ENCODE measurements at places on chromosomes 11 and 22. TPM values are rescaled to one million over a fixed set of nuclear protein-coding genes. Genes with fewer than 3 reads are reported as not detected.

DNA sequence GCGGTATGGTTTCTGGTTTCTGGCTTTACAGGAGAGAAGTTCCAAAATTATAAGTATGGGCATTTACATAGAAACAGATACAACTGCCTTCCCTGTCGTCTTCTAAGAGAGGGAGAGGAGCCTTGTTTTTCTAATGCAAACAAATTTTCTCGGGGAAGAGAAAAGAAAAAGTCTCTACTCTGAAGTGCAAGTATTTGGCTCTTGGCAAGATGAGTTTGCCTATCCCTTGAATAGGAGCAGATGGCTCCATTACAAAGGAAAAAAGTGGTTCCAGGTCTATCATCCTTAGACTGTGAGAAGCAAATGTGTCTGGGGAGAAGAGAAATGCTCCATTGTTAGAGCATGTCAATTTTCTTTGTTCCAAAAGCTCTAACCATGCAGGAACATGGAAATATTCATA lies 455.6 kb downstream of the BUD13 start:
- DNase-seq, result no peak

The SULT4A1 gene
- 16.5 TPM for total RNA-seq

The TFIP11 gene
- 38.6 TPM for total RNA-seq

DNA sequence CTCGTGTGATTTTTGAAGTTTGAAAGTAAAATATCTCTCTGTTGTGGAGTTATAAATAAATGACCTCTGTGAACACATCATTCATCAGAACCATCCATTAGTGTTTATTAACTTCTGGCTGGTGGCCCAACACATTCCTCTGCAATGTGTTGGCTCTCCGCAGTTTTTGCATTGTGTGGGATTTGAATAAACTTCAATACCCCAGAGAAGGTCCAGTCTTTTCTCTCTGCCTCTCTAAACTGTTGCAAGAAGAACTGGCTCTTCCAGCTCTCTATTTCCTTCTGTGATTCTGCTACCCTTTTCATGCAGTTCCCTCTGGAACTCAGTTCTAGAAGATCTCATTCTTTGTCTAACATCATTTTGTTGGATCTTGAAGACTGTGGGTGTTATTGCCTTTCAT lies 125.0 kb upstream of the ARHGAP42 start:
- no peak for DNase-seq

GRCh38 chr11:17543041-17543440 lies 1.2 kb downstream of the USH1C start:
- DNase-seq, result no peak

The ZPR1 gene
- 33.4 TPM for total RNA-seq

DNA sequence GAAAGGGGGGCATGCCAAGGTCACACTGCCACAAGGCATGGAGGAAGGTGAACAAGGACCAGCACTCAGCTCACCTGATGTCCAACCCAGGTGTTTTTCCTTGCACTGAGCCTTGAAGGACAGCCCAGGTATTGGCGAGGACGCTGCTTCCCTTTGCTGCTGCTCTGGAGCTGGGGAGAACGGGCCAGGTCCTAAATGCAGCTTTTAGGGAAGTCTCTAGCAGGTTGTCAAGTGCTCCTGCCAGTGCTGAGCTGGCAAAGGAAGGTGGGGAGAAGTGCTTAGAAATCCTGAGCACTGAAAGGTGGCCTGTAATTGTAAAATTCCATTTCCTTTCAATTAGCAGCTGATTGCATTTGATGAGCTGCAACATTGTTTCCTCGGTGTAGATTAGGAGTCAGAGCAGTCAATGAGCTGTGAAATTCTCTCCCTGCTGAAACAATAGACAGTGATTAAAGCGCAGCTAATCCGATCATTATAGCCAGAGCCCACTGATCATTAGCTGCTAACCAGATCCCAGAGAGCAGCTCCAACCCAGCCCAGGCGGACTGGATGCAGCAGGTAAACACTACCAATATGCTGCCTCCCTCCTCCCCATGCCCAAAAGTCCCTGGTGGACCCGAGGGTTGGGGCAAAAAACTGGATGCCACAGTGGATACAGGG lies 507.6 kb downstream of the INSC start:
- no peak for DNase-seq

The LIF gene
- 0.23 TPM for total RNA-seq

The TMEM126A gene
- total RNA-seq, result 17.8 TPM

The B3GAT3 gene
- 32.8 TPM for total RNA-seq

GRCh38 chr22:48486134-48486532 lies 1341.5 kb downstream of the BRD1 start:
- no peak for DNase-seq

The ARHGAP42 gene
- 19.1 TPM for total RNA-seq

DNA sequence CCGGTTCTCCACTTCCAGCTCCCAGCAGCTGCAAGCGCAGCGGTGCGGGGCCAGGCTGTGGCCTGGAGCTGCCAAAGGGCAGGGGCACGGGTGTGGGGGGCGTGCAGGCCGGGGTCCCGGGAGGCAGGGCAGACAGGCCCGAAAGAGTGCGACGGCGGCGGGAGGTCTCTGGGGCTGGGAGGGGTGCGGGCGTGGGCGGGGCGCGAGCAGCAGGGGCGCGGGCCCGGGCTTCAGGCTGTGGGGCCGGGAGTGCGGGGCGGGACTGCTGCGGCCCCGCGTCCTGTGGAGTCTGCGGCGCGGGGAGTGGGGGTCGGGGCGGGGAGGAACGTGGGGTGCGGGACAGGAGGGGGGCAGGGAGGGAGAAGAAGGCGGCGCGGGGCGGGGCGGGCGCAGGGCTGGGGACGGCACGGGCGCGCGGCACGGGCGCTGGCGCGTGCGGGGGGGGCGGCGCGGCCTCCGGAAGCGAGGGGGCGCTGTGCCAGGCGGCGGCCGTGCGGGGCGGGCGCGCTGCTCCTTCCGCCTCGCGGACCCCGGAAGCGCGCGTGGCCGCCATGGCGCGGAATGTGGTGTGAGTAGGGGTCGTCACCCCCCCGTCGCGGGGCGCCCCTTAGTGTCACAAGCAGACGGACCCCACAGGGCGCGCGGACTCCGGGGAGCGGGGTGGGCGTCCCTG lies at the start of gene MRPL23:
MRPL23 (plus strand) TSS at position 521 of the 673 bp plus-strand sequence; CDS start at position 552, 31 bp downstream.
- DNase-seq, result no peak

The SCGB1D2 gene
- total RNA-seq, result not detected

DNA sequence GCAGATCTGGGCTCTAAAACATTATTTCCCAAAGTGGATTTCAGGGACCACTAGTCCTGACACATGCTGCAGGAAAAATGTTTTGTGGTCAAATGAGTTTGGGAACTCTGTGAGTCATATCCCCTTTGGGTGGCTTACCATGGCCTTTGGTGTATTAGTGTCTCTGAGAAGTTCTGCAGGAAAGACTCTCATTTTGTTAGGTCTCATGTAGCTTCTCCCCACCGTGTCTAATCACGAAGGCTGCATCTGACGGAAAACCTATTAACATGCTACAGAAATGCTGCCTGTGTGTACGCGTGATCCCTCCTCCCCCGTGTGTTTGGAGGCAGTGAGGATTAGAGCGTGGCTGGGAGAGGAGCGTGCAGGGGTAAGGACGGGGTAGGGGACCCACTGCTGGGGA lies 191.7 kb downstream of the ST3GAL4 start:
- no peak for DNase-seq

DNA sequence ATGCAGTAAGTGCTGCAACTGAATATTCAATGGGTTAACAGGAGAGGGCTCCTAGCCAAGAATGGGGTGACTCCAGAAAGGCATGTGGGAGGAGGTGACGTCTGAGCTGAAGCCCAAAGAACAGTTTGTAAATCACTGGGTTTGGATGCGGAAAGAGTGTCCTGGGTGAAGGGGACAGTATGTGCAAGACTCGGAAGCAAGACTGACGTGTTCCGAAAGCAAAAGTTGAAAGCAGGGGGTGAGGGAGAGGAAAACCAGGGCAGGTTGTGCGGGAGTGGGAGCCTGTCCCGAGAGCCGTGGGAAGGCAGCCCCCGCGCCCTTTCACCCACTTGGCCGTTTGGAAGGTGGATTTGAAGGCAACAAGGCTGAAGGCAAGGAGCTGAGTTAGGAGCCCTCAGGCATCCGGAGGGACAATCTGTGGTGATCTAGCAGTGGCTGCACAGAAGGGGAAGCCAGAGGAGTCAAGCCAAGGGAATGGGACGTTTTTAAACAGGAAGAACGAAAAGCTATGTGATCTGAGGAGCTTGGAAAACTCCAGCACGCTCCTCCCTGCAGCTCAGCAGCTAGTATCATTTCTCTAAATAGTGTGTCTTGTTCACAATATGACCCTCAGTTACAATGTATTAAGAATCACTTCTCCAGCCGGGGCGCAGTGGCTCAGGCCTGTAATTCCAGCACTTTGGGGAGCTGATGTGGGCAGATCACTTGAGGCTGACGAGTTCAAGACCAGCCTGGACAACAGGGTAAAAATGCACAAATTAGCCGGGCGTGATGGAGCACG lies 7.7 kb downstream of the SLC25A18 start:
- DNase-seq, result no peak

GRCh38 chr11:123562829-123563228 lies 91.6 kb downstream of the SCN3B start:
- DNase-seq, result no peak

GRCh38 chr11:48043991-48044512 lies 63.7 kb downstream of the PTPRJ start:
- no peak for DNase-seq

The NEFH gene
- 18.2 TPM for total RNA-seq

GRCh38 chr11:79274636-79275331 lies 166.0 kb downstream of the TENM4 start:
- DNase-seq, result no peak

The RIMBP3B gene
- total RNA-seq, result 0.51 TPM

The ADAMTS15 gene
- 4.9 TPM for total RNA-seq

DNA sequence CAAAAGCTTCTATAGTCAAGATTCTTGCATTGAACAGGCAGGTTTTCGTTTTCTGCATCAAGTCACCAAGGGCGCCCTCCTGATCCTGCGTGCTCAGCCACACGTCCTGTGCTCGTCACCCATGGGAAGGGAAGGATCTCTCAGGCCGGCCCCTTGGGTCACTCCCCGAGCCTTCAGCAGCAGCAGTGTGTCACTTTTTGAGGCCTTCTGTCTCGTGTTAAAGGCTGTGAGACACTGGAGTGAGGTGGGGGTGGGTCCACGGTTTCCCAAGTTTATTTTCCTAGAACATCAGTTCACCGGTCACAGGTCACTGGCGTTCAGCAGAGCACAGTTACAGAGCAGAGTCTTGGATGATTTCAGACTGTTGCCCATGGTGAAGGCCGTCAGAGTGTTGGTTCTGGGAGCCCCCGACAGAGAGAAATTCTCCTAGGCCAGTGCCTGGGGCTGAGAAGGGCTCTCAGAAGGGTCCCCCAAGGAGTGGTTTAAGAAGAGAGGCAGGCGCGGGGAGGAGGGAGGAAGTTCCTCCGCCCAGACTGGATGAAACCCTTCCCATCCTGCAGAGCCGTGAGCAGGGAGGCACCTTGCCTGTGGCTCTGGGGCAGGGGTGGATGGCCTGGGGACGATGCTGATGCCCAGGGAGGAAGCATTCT lies 13.5 kb upstream of the ADORA2A start:
- no peak for DNase-seq

DNA sequence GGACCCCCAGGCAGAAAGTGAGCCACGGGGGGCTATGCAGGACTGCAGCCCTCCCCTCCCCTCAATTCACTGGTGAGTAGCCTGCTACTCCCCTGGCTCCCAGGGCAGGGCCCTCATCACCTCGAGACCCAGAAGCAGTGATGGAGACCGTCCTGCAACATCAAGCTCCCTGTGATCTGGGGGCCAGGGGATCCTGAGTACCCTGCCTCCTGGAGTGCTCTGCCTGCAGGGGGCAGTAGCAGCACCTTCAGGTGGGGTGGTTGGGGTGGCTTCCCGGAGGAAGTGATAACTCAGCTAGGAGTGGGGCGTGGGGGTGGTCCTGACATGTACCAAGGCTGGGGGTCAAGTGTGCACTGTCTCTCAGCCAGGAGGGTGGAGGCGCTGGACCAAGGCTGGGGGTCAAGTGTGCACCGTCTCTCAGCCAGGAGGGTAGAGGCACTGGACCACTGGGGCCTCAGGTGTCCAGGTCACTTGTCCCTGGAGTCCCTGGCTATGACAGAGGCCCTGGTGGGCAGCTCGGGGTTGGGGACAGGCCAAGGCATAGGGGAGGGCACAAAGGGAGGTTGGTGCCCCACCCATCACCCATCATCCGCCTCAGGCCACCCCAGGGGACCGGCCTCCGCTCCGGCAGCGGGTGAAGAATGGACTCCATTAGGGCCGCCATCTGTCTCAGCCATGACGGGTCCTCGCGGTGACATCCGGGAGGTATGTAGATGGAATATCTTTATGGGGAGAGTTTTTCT lies 9.4 kb downstream of the RTN4R start:
- DNase-seq, result peak; percentile 36

The MRGPRE gene
- not detected for total RNA-seq

- DNase-seq, result no peak
These were observed 734 bp downstream of the C11orf58 start for GRCh38 chr11:16738947-16739815.

The MAJIN gene
- not detected for total RNA-seq

DNA sequence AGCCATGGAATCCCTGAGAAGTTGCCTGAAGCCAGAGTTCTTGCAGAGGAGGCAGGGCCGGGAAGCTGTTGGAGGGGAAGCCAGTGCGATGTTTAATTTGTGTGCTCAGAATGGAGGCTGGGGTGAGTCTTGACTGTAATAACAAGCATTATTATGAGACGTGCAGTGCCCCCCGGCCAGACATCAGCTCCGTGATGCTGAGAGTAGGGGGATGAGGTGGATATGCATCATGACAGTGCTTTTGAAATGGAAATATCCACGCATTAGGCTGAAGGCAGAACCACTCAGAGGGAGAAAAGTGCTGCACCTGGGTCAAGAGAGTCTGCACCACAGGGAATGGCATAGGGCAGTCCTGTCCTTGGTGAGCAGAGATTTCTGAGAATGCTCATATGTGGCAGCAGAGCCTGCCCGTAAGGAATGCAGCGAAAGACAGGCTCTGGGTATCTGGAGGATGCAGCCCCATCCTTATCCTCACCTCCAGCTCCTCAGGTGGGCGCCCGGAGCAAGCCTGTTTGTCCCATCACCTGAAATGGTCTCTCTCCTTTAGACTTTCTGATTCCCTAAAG lies 37.6 kb upstream of the SEZ6L start:
- no peak for DNase-seq

GRCh38 chr11:71120471-71120896 lies 131.9 kb downstream of the SHANK2 start:
- DNase-seq, result peak; percentile 54

DNA sequence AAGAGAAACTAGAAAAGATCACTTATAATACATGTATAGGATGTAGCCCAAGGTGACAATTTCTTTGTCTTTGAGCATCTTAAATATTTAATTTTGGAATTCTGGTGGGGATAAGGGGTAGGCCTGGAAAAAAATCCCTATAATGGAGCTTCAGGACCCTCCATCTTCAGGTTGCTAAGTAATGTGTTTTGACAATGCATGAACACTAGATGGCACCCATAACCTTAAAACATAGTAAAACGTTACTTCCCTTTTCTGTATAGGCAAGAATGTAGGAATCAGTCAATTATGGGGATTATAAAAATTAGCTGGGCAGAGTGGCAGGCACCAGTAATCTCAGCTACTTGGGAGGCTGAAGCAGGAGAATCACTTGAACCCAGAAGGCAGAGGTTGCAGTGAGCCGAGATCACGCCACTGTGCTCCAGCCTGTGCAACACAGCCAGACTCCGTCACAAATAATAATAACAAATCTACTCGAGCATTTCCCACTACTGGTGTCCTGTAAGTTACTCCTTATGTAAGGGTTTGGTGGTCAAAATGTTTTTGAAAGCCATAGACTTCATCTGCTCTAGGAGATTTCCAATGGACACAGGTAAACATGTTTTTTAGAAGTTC lies 541.9 kb upstream of the CCDC90B start:
- no peak for DNase-seq
